MM.1S (cell line): ENCODE measurements at places on chromosomes 7 and 10.
A peak's percentile ranks its signal among the peaks of the same experiment; 100 is the strongest.

GRCh38 chr7:33697616-33698015 is 207.7 kb upstream of the BMPER start:
- no peaks in the 10 kb centered on the region for H3K36me3 ChIP-seq
- no peak overlapping the region for H3K4me3 ChIP-seq
- no peaks in the 10 kb centered on the region for H3K27me3 ChIP-seq
- H3K4me1 ChIP-seq = no peaks in the 10 kb centered on the region
- DNase-seq = no peak

DNA sequence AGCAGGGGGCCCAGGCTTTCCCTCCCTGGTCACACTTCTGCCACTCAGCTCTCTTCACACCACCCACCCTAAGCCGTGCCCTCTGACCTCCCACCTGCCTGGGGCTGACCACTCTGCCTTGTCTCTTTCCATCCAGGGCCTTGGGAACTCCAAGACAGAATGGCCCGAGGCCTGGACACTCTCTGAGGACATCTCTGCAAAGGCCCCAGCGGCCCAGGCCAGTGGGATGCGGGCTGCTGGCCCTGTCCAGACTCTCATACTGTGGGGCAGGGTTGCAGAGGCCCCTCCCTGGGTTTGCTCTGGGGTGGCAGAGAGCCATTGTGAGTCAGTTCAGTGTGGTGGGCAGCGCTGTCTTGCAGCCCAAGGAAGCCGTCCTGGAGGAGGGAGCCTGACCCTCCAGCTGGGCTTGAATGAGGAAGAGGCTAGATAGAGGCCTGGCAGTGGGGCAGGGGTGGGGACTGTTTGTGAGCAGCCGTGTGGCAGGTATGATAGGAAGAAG is 39.9 kb upstream of the RABGEF1 start:
- H3K36me3 ChIP-seq = no peaks in the 10 kb centered on the region
- H3K27me3 ChIP-seq = no peaks in the 10 kb centered on the region
- H3K27ac ChIP-seq = no peak overlapping the region
- no peaks in the 10 kb centered on the region for H3K4me1 ChIP-seq

DNA sequence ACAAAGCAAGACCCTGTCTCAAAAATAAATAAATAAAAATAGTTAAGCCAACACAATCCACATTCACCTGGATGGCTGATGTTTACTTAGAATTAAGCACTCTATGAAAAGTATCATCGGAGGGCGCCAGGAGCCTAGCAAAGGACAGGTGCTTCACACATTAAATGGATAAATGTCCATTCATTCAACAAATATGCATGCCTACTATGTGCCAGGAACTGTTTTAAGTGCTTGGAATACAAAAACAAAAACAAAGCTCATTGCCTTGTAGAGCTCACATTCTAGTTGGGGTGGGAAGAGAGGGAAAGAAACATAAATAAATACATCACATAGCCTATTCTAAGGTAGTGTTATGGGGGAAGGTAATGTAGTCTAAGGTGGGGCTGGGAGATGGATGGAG is 4.1 kb downstream of the BAIAP2L1 start:
- no peaks in the 10 kb centered on the region for H3K27me3 ChIP-seq
- H3K4me1 ChIP-seq = peaks cover 4% of the 10 kb centered on the region; the same call in 1 of the 2 replicates
- no peaks in the 10 kb centered on the region for H3K36me3 ChIP-seq
- no peak overlapping the region for H3K27ac ChIP-seq
- no peak overlapping the region for H3K4me3 ChIP-seq
- DNase-seq = no peak

- DNase-seq = no peak
- 0 out of 2 replicates have a peak, but pooled peaks cover 7% of the 10 kb centered on the region for H3K27me3 ChIP-seq
- H3K4me3 ChIP-seq = no peak overlapping the region
- no peaks in the 10 kb centered on the region for H3K4me1 ChIP-seq
- no peaks in the 10 kb centered on the region for H3K36me3 ChIP-seq
- no peak overlapping the region for H3K27ac ChIP-seq
These were observed 115.0 kb upstream of the TCERG1L start for GRCh38 chr10:131426534-131426898.

DNA sequence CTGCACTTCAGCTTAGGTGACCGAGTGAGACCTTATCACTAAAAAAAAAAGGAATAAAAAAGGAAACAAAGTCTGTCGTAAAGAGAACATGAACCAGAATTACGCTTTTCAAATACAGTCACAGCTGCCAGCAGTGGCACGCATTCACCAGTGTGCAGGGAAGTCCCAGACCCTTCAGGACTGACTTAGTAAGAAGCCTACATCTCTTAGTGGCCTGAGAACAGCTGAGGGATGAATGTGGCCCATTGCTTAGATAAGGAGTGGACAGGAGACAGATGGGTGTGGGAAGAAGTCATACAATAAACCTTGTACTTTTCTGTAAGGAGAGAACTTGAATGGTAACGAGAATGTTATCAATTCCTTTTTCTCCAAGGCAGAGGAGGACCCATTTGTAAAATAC is 178.5 kb downstream of the JCAD start:
- no peak overlapping the region for H3K27ac ChIP-seq
- no peak for DNase-seq
- H3K4me3 ChIP-seq = no peak overlapping the region
- H3K36me3 ChIP-seq = no peaks in the 10 kb centered on the region

- no peaks in the 10 kb centered on the region for H3K4me1 ChIP-seq
- no peak overlapping the region for H3K27ac ChIP-seq
- H3K27me3 ChIP-seq = peaks cover 28% of the 10 kb centered on the region
- H3K4me3 ChIP-seq = no peak overlapping the region
- DNase-seq = no peak
These were observed 12.3 kb downstream of the GOLGA7B start for GRCh38 chr10:97861924-97862323.

DNA sequence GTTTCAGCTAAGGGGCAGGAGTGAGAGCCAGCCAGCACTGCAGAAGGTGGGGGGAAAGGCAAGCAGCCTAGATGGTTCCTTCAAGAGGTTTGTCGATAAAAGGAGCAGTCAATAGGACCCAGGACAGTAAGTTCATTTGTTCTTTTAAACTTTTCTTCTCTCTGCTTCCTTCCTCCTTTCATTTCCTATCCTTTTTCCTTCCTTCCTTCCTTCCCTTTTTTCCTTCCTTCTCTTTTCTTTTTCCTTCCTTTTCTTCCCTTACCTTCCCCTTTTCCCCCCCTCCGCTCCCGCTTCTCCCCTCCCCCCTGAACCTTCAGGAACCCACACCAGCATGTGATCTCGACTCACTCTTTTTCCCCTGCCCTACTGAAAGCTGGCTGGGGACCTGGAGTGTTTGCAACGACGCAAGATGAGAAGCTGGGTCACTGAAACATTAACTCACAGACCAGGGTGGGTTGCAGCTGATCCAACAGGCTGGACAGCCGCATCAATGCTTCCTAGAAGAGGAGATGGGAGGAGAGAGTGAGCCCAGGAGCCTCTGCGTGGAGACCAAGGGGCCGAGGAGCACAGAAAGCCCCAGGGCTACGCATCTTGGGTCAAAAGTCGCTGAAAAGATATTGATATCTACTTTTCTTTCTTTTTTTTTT is 103.4 kb upstream of the SDK1 start:
- H3K27ac ChIP-seq = no peak overlapping the region
- no peaks in the 10 kb centered on the region for H3K36me3 ChIP-seq
- DNase-seq = no peak
- no peak overlapping the region for H3K4me3 ChIP-seq
- no peaks in the 10 kb centered on the region for H3K4me1 ChIP-seq

DNA sequence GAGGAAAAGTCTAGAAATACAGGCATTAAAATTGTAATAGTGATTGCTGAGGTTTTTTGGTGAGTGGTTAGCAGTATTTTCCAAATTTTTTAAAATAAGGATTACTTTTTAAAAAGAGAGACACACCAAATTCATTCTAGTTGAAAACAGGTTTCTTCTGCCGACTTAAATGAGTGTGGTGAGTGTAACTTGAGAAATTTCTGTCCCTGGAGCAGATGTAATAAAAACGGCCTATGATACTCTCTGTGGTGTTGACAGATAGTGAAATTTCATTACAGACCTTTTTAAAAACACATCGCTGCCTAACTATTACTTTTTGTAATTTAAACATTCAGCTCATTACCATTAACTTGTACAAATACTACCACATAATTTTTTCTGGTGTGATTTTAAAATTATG is 90.1 kb downstream of the CYP51A1 start:
- peaks cover 4% of the 10 kb centered on the region; the same call in 1 of the 2 replicates for H3K36me3 ChIP-seq
- DNase-seq = no peak
- H3K4me3 ChIP-seq = no peak overlapping the region
- H3K27me3 ChIP-seq = no peaks in the 10 kb centered on the region
- H3K4me1 ChIP-seq = no peaks in the 10 kb centered on the region

GRCh38 chr10:64039198-64039597 is 518.0 kb downstream of the REEP3 start:
- H3K27ac ChIP-seq = no peak overlapping the region
- peak; percentile 74 for DNase-seq
- peaks cover 9% of the 10 kb centered on the region for H3K4me1 ChIP-seq
- no peaks in the 10 kb centered on the region for H3K36me3 ChIP-seq
- H3K27me3 ChIP-seq = peaks cover 11% of the 10 kb centered on the region; the same call in 1 of the 2 replicates

- no peaks in the 10 kb centered on the region for H3K27me3 ChIP-seq
- H3K36me3 ChIP-seq = no peaks in the 10 kb centered on the region
These were observed 82.7 kb downstream of the CUX1 start for GRCh38 chr7:101900103-101900502.

DNA sequence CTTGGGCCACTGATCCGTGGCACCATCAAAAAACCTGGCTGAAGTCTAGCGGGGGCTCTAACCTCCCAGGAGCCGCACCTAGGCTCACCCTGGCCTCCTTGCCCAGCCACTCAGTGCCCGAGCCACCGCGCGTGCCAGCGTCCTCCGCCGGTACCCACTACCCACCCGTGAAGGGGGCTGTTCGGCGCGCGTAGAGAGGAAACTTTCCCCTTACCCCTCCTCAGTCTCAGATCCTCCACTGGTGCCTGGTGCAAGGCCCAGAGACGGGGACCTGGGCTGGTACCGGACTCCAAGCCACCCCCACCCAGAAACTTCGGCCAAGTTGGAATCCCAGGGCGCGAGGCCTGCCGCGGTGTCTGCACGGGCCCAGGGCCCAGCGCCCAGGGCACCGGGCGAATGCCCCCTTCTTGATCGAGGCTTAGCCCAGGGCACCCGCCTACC is 3.5 kb upstream of the EBF3 start:
- no peak overlapping the region for H3K4me3 ChIP-seq
- no peak overlapping the region for H3K27ac ChIP-seq
- H3K27me3 ChIP-seq = no peaks in the 10 kb centered on the region; the same call in 1 of the 2 replicates
- no peaks in the 10 kb centered on the region for H3K36me3 ChIP-seq
- DNase-seq = no peak
- H3K4me1 ChIP-seq = no peaks in the 10 kb centered on the region
